ENCODE measurements at places on chromosomes 3 and 15.

- no peak for DNase-seq
These were observed 5.6 kb downstream of the ZBTB38 start for GRCh38 chr3:141373768-141374526.

DNA sequence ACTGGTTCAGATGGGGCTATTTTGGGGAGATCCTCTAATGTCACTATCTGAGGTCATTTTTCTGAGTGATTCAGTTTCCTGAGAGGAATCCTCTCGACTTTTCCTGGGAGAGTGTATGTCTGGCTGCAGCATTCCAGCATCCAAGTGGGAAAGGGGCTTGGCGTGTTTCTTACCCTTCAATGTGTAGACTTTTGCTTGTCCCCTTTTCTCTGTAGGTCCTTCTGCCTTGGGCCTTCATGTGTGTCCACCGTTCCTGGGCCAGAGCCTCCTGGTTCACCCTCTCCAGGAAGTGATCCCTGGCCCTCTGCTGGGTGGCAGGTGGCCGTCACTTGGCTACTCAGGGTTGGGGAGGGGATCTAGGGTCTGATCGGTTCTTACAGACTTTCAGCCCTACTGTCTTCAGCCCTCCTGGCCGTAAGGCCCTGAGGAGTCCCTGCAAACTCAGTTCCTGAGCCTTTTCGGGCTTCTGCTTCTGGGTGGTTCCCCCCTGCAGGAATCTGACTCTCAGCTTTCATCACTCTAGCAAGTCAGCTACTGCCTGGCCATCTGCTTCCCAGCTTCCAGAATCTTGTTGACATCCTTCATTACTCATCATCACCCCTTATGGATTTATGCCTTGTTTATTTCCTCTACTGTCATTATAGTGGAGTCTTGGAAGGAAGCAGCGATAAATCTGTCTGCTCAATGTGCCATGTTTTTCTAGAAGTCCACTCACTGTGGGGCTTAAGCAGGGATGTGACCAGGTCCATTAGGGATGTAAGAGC lies 36.5 kb downstream of the GOLGA6L10 start:
- DNase-seq, result no peak

- peak; percentile 87 for DNase-seq
These were observed 86.9 kb upstream of the RASGRP1 start for GRCh38 chr15:38651328-38652038.

DNA sequence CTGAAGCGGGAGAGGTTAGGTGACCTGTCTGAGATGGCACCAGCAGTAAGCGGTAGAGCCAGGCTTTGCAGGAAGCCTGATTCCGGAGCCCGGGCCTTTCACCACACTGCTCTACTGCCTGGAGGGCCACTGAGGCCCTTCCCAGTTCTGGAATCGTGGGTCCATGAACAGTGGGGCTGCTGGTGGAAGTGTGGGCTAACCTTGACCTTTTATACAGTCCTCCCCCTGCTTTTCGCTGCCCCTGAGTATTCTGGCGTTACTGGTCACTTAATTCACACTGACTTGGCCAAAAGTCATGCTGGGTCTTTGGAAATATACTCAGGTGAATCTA lies 2.6 kb upstream of the ABTB1 start:
- no peak for DNase-seq

DNA sequence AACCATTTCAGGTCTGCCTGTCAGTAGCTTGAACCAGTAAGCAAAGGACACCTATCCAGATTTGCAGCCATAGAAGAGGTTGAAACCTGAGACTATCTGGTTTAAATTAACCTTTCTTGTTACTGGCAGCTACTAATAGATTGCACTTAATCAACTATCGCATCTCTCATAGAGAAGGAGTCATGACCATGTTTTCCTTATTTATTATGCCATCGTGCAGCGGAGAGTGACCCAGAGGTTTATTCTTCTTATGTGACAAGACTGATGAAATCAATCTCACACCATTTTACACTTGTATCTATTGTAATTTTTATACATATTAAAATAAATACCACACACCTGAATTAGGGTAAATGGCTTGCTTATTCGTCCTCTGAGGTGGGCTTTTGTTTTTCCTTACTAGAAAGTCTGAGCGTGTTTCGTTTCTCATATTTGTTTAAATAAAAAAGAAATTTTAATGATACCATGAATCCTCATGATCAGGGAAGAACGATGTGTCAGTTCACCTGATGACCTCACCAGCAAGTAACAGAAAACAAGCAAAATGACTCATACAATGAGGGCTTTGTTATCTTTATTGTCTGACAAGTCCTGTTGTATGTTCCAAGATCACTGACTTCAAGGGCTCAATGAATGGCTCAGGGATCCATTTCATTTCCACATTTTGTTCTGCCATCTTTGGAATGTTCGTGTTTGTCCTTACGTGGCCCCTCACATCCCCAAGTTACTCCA lies 379.5 kb upstream of the DPH6 start:
- DNase-seq, result no peak

GRCh38 chr15:70281261-70281810 lies 183.6 kb upstream of the TLE3 start:
- no peak for DNase-seq

DNA sequence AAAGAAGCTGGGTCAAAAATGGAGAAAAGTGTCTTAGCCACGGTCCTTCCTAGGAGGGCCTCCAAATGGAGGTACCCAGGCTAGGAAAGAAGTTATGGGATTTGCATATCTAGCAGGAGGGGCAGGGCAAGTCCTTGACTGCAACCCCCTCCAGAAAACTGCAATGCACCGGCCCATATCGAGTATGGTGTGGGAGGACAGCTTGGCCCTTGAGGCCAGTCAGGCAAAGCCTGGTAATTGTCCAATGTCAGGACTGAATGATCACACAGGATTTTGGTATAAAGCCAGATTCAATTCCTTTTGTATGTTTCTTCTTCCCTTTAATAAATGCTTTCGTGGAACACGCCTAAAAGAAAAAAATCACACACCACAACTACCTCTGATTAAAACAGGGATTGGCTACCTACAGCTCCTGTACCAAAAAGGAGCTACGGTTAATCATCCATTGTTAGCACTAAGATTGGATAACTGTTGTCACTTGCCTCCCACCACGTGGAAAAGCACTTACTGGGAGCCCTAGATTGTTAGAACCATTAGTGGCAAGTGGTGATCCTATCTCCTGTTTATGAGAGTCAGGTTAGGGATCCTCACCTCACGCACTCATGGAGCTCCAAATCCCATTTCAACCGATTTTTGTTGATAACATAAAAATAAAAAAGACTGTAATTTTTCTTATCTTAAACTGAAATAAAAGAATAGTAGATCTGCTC lies 1.2 kb downstream of the ZNF770 start:
- no peak for DNase-seq

- no peak for DNase-seq
These were observed 462.9 kb upstream of the SGO1 start for GRCh38 chr3:20648921-20649381.

GRCh38 chr3:124221422-124221821 lies 229.5 kb upstream of the ROPN1 start:
- no peak for DNase-seq

- no peak for DNase-seq
These were observed 3.0 kb downstream of the MAPK6 start for GRCh38 chr15:52021892-52022540.

GRCh38 chr3:48215466-48215865 lies 7.8 kb upstream of the CAMP start:
- no peak for DNase-seq

DNA sequence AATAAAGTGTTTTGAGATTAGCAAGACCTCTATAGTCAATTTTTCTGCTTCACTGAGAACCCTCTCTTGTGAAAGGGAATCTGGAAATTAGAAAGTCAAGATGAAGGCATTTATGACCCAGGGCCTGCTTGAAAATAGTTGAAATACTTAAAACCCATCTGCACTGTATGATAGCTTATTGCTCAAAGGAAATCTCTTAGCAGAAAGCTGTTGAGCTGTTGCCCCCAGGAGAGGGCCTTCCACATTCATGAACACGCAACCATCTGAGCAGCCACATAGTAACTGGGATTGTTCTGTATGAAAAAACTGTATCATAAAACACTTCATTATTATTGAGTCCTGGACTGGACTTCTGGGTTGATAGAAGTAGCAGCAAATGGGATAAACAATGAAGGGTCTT lies 106.4 kb upstream of the PTX3 start:
- no peak for DNase-seq

- no peak for DNase-seq
These were observed 15.1 kb downstream of the SLC6A20 start for GRCh38 chr3:45781271-45781670.

DNA sequence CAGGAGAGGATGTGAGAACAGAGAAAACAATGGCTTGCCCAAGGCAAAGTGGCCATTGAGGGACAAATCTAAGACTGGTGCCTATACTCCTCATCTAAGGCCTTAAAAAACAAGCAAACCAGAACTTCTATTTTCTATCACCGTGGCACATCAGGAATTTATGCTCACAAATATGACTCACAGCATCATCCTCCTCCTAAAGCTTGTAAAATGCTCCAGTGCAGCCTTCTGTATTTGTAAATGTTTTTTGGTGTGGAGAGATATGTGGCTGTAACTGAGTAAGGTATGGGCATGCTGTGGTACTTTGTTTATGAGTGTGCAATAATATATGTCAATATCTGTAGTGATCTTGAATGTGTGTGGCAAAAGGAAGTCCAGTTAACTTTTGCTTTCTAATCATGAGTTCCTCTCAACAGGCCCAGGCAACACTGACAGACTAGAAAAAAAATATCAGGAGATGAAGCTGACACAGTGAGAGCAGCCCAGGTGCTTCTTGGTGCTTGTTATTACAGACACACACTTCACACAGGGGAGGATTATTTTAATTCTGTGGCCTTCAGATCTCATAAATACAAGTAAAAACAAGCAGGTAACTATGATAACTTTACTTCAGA lies 60.3 kb downstream of the CTNNB1 start:
- no peak for DNase-seq

DNA sequence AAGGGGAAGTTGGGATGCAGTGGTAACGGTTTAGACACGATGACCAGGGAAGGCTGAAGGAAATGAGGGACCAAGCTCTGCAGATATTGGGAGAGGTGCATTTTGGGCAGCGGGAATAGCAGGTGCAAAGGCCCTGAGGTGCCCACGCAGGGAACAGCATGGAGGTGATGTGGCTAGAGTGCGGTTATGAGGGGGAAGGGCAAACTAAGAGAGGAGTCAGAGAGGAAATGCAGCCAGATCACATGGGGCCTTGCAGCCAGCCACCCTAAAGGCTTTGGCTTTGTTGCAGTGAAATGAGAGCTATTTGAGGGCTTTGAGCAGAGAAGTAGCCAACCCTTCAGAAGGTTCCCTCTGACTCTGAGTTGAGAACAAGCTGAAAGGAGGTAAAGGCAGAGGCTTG lies 2.6 kb downstream of the SPATA12 start:
- no peak for DNase-seq

- DNase-seq, result no peak
These were observed 977 bp downstream of the CDC25A start for GRCh38 chr3:48187301-48187578.

DNA sequence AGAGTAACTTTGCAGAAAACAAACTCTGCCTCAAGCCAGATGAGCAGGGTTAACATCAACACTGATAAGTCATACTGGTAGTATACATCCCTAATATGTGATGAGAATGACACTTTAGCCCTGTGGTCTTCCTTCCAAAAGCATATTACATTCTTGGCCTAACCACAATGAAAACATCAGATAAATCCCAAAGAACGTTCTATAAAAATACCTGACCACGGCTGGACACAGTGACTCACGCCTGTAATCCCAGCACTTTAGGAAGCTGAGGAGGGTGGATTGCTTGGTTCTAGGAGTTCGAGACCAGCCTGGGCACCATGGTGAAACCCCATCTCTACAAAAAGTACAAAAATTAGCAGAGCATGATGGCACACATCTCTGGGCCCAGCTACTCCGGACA lies 4.7 kb downstream of the TMCC1 start:
- DNase-seq, result no peak

GRCh38 chr3:33001889-33002288 lies 50.4 kb downstream of the CCR4 start:
- no peak for DNase-seq

- no peak for DNase-seq
These were observed 163.6 kb upstream of the PRICKLE2 start for GRCh38 chr3:64388886-64389285.

- DNase-seq, result no peak
These were observed 40.3 kb upstream of the BNC1 start for GRCh38 chr15:83324799-83325198.

DNA sequence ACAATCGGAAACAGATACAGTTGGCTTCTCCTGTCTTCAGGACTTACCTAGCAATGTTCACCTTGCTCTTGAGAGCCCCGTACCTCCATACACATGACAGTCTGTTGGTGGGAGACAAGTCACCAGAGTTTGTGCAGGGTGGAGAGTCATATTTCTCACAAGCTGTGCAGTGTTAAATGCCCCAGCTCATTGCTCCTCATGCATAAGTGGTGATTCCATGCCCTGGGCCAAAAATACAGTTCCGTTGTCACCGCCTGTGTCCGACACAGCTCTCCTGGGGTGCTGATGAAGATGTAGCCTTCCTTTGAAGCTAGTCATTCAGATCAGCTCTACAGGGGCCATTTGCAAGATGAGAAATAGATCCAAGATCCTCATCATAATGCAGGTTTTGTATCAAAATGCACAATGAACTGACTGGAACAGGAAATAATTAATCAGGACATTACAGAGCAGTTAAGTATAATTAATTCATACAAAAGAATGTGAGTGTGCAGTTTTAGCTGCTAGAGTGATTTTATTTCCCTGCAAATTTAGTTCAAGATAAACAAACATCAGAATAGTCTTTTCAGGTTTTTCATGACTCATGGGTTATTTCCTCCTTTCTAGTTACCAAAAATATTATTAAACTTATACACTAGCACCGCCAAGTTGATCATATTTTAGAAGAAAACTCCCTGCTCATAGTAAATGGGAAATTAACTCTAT lies 66.5 kb downstream of the CD47 start:
- no peak for DNase-seq

DNA sequence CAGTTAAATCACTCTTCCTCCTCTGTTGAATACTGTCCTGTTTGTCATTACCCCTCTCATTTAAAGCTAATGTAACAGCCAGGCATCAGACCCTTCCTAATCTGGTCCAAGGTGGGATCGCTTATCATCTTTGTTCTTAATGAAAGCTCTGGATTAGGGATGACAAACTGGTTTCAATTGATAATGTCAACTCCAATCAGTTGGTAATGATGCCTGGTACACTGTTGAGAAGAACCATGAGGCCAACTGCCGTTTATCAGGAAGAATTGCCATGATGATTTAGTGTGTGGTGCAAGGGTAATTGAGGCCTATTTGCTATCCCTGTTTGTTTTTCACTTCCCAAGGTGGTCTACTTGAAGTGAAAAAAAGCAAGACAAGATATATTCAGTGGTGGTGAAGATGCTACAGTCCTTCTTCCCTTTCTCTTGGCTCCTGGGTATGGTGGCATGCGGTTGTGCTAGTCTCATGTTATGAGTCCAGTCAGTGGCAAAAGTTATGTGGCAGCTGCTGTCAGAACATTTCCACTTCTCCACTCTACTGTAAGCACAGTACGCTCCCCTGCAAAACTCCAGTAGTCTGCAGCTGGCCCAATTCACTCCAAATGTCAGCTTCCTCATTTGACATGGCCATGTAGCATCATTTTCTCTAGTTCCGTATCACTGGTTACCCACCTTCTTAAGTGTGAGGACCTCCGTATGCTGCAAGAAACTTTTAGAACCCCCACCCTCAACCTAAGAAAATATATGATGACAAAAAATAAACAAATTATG lies 72.5 kb downstream of the MORC1 start:
- no peak for DNase-seq

- no peak for DNase-seq
These were observed 49.5 kb downstream of the CYP11A1 start for GRCh38 chr15:74317820-74318375.

Data from CD4-positive, alpha-beta T cell treated with Interleukin-6 at 100 ng/mL for 8 hours (primary cell).